Lung microvascular endothelial cell (primary cell): ENCODE measurements at places on chromosomes 2 and 18.

GRCh38 chr2:226600184-226600583 is 199.4 kb downstream of the IRS1 start:
- peak; percentile 12 for DNase-seq

- peak; percentile 8 for DNase-seq
These were observed 36.8 kb downstream of the MEX3C start for GRCh38 chr18:51160646-51161045.

DNA sequence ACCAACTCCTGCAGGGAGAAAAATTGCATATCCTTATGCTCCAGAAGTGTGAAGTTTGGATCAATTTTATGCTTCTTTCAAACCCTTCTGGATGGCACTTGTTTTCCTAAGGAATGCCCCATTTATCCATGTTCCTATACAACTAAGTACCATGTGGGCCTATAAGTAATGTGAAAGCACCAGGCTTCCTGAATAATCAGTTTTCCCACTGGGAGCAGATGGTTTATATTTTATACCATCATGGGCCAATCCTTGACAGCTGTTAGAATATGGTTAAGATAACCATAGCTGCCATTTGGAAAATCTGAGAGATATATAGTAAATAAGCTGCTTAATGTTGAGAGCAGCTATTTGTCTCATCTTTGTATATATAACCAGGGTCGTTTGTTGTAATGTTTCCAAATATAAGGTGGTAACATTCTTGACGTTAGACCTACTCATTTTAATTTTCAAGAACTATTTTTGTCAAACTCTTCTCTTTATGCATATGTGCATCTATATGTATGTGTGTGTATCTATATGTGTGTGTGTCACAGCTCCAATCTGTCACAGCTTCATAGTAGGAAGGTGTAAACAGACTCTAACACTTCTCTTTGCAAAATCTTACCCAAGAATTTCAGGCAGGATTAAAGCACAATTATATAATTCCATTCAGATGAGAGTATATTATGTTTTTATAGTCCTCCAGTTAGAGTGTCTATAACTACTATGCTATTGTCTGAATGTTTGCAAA is 458.7 kb upstream of the GCFC2 start:
- DNase-seq: no peak

DNA sequence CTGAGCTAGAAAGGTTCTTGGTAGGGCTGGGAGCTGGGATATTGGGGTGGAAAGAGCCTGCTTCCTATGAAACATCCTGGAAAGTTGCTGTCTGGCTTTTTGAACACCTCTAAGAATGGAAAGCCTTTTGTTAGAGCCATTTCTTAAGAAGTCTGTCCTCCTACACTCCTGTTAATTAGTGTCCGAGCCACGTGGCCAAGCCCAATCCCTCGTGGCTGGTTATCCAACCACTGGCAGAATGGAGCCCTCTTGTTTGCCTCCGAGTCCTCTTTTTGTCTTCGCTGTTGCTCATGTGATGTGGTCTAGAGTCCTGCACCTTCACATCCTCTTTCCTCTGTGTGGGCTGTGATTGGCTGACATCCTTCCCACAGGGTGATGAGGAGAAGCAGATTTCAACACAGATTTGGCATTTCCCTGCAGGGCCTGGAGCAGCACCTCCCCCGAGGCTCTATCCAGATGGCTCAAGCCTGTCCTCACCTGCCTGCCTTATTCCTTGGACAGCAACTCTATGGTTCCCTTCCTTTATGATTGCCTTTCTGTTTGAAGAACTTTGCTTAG is 8.2 kb upstream of the TOGARAM2 start:
- DNase-seq: no peak

GRCh38 chr18:5444847-5445246 is 99.0 kb downstream of the EPB41L3 start:
- DNase-seq: no peak

DNA sequence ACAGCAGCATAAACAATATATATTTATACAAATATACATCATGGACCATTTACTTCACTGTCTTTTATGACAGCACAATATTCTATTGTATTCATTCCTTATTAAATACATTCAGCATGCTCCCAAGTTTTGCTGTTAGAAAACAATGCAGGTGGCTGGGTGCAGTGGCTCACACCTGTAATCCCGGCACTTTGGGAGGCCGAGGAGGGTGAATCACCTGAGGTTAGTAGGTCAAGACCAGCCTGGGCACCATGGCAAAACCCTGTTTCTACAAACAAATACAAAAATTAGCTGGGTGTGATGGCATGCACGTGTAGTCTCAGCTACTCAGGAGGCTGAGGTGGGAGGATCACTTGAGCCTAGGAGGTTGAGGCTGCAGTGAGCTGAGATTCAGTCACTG is 39.0 kb downstream of the NPC1 start:
- DNase-seq: no peak

DNA sequence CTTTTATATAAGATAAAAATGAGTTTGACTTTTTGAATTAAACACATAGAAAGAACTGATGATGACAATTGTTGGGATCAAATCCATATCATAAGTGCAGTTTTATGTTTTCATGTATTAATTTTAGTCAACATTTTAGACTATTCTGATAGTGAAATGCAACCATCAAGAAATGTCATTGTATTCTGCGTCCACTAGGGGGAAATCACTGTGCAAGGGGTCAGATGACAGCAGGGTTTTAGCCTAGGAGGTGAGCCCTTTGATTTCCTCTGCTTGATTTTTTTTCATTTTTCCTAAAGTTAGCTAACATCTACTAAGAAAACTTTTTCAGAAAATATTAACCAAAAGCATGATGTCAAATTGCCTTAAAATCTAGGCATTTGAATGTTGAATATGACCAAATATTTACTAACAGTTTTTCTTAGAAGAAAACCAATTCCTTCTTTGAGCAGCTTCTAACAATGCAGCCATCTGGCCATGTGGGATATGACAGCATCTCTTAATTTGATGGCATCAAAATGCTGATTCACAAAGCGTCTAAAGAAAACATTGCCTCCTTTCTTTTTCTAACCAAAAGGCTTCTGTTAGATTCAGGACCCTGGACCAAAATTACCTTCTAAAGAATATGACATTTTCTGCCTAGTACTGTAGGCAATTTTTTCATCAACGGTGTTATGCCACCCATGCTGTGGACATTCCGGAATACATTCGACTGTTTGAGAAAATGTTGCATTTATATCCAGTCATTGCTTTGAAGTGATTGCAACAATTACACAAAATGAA is 141.5 kb downstream of the SPHKAP start:
- DNase-seq: peak; percentile 19

DNA sequence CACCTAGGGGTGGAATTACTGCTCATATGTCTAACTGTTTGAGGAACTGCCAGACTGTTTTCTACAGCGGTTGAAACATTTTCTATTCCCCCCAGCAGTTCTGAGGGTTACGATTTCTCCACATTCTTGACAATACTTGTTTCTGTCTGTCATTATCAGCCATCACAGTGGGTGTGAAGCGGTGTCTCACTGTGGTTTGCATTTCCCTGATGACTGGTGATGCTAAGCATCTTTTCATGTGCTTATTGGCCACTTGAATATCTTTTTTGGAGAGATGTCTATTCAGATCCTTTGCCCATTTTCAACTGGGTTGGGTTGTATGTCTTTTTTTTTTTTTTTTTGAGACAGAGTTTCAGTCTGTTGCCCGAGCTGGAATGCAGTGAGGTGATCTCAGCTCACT is 63.0 kb downstream of the ADNP2 start:
- DNase-seq: no peak

DNA sequence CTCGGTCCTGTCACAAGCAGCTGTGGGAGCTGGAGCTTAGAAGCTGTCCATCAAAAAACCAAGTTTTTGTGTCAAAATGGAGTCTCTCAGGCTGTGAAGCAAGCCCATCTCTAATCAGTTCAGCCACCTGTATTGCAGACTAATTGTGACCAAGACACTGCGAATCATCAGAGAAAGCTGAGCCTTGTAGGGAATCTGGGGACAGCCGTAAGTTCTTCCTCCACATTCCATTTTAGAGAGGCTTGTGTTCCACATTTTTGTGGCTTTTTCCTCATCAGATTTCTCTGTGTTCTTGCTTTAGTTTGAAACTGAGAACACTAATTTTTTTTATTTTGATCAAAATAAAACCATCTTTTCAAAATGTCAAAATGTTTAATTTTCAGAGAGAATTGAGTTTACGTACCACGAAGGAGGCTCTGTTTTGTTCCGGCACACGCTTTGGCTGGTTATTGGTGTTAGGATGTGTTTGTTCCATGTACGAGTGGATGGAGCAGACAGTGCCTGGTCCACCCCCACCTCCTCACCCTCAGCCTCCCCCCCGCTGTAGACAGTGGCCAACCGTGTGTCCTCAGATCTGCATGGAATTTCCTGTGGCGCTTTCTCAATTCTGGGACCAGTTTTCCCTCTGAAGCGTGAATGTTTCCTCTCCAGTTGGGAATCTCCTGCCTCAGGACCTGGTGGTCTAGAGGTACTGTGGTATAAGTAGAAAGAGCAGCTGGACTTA is 140.8 kb downstream of the AGAP1 start:
- DNase-seq: no peak

DNA sequence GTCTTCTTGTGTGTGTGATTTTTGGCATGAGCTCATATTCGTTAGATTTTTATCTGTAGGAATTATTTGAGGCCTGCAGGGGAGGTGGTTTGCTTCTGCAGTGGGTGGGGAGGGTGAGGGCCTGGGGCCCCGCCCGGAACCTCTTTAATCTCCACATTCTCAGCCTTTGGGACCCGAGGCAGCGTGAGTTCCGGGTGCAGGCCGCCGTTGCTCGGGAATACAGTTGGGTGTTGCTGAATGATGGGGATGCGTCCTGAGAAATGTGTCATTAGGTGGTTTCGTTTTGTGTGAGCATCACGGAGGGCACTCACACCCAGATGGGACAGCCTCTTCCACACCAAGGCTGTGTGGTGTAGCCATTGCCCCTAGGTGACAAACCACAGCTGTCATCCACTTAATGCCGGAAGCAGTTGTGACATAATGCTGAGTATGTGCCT is 13.7 kb upstream of the GAL3ST2 start:
- no peak for DNase-seq
